ENCODE measurements at places on chromosomes 5 and 9.

DNA sequence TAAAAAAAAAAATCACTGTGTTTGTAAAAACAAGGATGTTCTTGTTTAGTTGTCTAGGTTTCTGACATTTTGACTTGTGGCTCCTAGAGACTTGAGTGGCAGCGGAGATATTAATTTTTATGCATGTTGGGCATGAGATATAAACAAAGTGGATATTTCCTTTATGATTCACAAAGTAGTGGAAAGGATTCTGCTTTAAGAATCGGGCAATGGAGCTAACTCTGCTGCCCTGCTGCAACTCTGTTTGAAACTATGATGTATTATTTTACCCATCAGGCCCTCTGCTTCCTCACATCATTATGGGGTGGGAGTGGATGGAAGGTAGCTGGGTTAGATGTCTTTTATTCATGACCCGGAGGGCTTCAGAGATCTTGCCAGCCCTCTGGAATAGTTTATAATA, 94.1 kb upstream of the CD180 start:
- no peak for DNase-seq

DNA sequence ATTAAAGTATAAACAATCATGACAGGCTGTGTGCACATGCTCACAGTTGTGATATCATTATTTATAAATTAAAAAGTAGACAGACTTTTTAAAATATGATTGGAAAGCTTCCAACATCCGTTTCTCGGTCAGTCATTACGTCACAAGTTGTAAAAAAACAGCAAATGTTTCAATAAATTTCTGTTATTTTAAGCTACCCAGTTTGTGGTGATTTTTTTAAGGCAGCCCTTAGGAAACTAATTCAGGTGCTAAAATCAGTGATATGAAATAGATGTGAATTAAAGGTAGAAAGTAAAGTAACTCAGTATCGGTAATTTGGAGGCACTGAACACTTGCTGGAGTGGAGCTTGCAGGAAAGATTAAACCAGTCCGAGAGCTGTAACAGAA, 1.2 kb downstream of the CCNH start:
- DNase-seq: no peak

GRCh38 chr5:113082547-113082905, 105.9 kb downstream of the DCP2 start:
- DNase-seq: no peak

DNA sequence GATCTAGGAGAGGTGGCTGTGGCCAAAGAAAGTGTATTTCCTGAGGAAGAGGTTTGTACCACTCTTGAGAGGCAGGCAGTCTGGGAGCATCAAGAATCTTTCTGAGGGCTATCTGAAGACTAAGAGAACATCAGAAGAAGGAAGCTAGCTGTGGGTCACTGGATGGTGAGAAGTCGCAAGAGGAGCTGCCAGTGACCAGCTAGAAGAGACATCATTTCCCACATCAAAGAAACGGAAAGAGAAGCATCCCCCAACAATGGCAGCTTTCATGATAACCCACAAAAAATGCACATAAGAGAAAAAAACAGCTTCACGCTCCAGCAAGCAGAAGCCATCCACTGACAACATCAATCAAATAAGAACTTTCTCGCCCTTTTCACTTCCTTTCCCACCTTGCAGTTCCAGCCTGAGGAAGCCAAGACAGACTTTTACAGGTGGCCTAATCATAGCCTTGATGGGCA, 25.0 kb upstream of the CEP78 start:
- no peak for DNase-seq

GRCh38 chr9:111524731-111525055, 286 bp upstream of the ZNF483 start:
- no peak for DNase-seq

- no peak for DNase-seq
These were observed 40.6 kb downstream of the USP20 start for GRCh38 chr9:129875687-129876395.

DNA sequence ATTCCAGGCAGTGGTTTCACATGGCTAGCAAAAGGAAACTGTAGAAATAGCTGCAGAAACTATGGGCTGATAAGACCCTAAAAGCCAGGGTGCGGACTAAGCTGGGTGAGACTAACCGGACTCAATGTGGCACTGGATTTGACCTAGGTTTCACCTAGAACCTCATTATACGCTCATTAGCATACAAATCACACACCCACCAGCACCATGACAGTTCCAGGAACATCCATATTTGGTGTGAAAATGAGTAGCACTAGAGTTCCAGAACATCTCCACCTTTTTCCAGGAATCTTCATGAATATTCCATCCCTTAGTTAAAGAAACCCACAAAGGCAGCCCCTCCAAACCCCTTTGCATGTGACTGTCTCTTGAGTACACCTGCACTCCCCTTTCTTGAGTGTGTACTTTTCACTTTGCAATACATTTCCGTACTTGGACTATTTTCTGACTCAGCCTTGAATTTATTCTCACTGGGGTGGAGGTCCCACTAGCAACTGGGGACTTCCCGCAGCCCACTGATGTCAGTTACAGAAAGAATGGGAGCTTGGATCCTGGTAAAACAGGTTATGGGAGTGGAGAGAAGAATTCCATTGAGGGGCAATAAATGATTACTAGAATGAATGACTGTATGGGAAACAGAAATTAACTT, 58.0 kb upstream of the SPATA31C2 start:
- no peak for DNase-seq

GRCh38 chr9:94577571-94577970, 16.1 kb downstream of the FBP2 start:
- no peak for DNase-seq

DNA sequence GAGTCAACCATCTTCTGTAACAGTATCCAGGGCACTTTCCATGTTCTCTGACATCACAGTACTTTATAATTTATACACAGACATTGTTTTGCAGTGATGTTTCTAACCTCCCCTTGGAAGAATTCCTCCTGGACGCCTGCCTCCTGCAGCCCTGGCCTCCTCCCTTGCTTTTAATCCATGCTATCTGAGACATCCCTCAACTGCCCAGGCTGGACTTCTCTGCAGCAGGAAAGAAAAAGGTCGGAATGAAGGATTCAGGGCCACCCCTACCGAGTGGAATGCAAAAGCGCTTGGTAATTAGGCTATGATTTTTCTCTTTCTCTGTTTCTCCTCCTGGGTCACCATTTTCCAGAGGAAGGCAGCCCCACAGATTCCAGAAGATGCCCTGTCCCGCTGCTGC, 47.0 kb upstream of the SHC3 start:
- peak; percentile 22 for DNase-seq

GRCh38 chr5:34648840-34649158, 7.3 kb upstream of the RAI14 start:
- no peak for DNase-seq

GRCh38 chr9:18890372-18890771, 142.6 kb downstream of the SAXO1 start:
- DNase-seq: peak; percentile 20

- no peak for DNase-seq
These were observed 103.3 kb downstream of the SREK1 start for GRCh38 chr5:66247176-66247960.

DNA sequence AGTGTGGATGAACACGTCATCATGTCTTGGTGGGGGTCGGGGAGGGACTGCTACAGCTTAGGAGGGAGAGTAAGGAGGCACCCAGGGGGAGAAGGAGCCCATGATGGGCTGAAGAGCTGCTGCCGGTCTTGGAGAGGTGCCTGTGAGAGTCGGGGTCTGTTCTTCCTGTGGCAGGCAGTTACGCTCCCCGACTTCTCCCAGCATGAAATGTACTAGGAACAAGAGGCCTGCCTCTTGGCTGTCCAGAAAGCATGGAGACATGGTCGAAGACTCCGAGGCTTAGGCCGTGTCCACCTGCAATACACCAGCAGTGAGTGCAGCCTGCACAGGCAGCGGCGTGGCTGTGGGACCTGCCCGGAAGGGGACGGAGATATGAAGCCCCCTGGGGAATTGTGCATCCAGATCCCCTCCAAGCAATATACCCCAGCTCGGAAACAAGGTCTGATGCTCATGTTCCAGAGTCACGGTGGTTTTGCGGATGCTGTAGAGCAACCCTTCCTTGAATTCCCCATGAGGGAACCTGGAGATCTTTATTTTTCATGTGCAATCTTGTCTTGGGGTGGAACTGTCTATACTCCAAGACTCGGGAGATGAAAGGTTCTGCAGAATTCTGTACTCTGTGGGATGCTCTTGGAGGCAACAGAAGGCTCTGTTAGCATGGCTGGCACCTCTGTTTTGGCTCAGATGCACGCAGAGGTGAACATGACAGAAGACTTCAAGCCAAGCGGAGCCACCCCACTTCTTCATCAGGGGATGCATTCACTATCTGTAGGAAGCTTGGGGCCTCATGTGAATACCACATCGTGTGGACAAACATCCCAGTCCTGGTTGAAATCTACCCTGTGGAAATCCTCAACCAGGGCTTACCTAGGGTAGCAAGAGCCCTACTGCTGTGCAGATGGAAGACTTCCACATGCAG, 374.9 kb upstream of the IRX4 start:
- no peak for DNase-seq

- DNase-seq: no peak
These were observed 58.6 kb upstream of the ZBED3 start for GRCh38 chr5:77145666-77146065.

Measured in muscle of arm (tissue), 14 donors.